Fibroblast of the aortic adventitia (primary cell): ENCODE measurements at places on chromosomes 13 and 19.

DNA sequence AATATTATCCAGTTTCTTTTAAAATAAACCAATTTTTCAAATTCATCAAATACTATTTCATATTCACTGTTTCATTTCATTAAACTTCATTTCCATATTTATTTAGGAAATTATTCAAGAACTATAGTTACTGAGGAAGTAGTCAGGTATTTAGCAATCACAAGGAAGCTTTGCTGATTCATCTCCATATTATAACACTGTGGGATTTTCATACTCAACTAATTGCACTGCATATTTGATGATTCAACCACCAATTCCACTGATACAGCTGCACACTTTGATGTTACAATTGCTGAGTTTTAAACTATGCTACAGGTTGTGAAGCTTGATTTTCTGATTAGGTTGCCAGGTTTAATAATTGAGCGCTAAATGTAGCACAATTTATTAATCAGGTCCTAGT lies 556.8 kb upstream of the SLITRK1 start:
- DNase-seq: peak; percentile 30

DNA sequence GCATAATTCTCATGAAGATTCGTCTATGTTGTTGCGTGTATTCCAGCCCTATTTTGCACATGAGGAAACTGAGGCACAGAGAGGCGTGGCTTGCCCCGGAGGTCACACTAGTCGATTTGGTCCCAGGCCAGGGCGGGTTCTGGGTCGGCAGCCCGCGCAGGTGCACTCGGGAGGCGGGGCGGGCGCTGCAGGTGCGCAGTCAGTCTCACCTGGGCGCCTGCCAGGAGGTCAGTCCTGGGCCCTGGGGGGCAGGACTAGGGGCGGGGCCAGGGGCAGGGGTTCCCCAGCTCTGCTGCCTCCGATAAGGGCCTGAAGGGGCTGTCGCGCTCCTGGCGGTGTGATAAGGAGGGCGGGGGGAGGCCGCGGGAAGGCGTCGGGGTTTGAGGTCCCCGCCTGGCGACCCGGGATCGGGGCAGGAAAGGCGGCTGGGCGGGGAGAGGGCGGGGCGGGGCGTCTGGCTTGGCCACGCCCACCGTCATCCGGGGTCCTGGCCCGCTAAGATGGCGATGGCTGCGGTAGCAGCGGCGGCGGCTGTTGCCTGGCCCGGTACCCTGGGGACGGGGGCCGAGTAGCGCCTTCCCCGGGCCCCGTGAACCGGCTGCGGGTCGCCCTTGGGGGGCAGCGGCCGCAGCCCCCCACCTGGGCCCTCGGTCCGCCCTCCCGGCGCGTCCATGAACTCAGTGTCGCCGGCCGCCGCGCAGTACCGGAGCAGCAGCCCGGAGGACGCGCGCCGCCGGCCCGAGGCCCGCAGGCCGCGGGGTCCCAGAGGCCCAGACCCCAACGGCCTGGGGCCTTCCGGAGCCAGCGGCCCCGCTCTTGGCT lies at the start of gene ATG4D:
ATG4D (plus strand) TSS at position 485 of the 822 bp plus-strand sequence; CDS start at position 672, 187 bp downstream.
- peak; percentile 53 for DNase-seq

GRCh38 chr19:53639471-53639870 lies 7.7 kb downstream of the DPRX start:
- no peak for DNase-seq

GRCh38 chr13:72221276-72221962 lies 354.4 kb upstream of the DACH1 start:
- no peak for DNase-seq

DNA sequence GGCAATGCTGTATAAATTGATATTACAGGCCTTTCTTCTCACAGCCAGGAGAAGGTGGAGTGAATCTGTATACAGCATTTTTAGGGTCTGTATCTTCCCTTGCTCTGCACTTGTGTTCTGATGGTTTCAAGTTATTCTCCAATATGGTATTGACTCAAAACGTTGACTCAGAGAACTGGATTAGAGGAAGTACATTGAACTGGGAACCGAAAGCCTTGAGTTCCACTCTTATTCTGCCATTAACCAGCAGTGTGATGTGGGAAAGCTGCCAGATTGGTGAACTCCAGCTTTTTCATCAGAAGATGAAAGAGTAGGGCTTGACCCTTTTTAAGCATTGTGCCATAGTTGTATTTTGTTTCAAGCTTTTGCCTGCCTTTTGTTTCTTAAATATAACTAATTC lies 167.7 kb downstream of the SPRY2 start:
- DNase-seq: no peak

DNA sequence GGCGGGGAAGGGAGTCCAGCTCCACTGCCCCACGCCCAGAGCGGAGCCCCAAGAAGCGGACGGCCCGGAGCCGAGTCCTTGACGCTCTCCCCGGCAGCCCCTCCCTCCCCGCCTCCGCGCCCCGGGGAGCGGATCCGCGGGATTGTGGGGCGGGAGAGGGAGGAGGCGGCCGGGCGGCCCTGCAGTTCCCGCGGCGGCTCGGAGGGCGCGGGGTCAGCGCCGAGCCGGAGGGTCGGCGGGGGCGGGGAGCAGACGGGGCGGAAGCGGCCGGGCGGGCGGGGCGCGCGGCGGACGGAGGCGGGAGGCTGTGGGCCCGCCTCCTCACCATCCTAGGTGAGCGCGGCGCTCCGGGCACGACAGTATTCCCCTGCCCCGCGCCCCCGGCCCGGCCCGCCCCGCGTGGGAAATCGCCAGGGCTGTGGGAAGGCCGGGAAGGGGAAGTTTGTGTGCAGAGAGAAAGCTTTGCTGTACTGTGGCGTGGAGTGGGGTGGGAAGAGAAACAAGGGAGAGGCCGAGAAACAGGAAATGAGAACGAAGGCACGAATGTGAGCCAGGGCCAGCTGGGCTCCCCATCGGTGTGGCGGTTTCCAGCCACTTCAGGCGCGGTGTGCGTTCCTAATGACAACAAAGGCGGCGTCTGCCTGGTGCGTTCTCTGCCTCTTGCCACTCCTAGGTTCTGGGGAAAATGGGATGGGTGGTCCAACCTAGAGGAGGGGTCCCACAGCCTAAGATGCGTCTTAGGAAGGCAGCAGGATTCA lies 1.3 kb upstream of the KLF12 start:
- DNase-seq: peak; percentile 58

- DNase-seq: no peak
These were observed 46.1 kb downstream of the ANKRD10 start for GRCh38 chr13:110868720-110869119.

GRCh38 chr13:110866491-110867170 lies 48.2 kb downstream of the ANKRD10 start:
- DNase-seq: no peak

GRCh38 chr13:94053986-94054593 lies 425.4 kb downstream of the DCT start:
- DNase-seq: no peak

- DNase-seq: no peak
These were observed 19.4 kb downstream of the GJA3 start for GRCh38 chr13:20141238-20142022.

DNA sequence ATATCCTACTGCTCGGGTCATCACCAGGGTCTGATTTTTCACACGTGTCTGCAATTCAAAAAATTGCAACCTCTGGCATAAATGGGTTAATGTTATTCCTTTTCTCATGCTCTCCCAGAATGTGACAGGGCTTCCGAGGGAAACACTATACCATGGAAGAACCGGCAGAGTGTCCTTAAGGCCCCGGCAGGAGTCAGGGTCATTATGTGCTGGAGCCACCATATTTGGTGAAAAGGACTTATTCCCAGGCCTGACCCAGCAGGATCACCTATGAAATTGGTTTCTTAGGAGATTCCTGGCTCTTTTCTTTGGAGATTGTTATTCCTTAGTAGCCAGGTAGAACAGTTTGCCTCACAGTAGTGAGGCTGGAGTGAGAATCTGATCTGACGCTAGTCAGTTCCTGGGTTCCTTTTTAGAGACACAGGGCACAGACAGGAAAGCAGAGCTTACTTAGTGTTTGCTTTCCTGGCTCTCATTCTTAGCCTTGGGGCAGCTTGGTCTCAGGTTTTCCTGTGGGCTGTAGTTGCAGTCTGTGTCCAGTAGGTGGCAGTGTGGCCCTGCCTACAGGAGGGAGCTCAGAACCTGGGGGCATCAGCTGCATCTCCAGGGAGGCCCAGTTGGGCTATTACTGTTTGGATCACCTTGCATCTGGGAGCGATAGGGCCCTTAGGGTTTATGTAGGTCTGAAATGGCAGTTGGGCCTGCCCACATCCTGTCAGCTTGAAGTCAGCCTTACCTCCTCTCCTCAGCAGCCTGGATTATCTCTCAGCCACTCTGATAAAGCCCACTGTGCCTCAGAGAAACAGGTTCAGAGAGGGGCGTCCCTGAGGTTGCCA lies 12.4 kb downstream of the SNRNP70 start:
- DNase-seq: peak; percentile 80

DNA sequence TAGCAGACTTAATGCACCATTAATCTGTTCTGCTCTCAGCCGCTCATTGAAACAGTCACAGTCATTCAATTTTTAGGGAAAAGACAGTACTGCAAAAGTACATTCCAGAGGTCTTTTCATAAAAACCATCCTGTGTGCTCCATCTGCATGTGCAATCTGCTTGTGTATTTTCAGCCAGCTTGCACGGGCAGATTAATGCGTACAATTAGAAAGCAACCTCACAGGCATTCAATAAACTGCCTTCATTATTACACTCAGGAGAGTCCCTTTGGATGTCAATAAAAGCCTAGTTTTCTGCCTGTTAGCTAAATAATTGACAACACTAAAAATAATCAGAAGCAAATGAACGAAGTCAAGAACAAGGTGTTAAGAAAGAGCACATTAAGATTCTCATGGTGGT lies 41.9 kb downstream of the EPSTI1 start:
- no peak for DNase-seq

- no peak for DNase-seq
These were observed 479.1 kb downstream of the OLFM4 start for GRCh38 chr13:53507741-53508140.

DNA sequence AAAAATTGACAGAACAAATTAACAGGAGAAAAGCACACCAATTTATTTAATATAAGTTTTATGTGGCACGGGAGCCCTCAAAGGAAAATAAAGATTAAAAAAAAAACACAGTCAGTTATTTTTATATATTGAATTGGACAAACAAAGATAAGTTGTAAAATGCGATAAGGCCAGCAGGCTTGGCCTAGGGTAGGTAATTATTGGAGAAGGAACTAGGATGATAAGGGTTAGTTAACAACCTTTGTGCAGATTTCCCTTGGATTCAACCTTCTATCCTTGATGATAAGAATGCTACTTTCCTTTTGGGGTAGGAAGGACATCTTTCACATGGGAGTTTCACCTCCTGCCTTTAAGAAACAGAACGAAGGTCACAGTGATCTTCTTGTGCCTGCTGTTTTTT lies 252.8 kb downstream of the SHISA2 start:
- no peak for DNase-seq

DNA sequence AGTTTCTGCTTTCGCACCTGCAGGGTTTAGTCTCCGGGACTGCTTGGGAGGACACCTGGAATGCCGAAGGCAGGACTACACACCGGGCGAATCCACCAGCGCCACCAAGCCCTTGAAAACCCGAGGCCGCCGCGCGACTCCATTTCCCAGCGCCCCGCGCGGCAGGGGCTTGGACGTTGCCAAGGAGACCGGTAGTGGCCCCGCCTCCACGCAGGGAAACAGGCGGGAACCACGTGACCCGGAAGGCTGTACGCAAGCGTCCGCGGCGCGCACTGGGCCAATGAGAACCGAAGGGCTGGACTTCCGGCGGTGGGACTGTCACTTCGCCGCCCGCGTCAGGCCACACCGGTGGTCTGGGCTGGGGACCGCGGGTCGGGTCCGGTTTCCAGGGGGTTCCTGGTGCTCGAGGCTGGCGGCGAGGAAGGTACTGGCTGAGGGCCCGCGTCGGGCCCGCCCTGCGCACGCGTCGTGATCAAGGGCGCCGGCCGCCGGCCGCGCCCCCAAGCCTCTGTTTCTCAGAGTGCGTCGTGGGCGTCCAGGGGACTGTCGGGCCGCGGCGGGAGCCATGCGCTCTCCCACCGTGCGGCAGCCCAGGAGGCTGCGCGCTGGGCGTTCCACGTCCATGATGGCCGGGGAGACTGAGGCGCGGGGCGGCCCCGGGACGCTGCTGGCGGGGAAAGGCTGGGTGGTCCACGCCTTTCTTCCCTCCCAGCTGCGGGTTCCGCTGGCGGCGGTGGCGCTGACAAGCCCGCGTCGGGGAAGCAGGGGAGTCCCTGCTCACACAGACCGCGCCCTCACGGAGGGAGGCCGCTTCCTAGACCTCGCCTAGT lies at the start of gene ZNF324:
ZNF324 (plus strand) TSS at position 321 of the 830 bp plus-strand sequence. CDS start 2,106 bp downstream, outside the sequence.
- DNase-seq: peak; percentile 93

DNA sequence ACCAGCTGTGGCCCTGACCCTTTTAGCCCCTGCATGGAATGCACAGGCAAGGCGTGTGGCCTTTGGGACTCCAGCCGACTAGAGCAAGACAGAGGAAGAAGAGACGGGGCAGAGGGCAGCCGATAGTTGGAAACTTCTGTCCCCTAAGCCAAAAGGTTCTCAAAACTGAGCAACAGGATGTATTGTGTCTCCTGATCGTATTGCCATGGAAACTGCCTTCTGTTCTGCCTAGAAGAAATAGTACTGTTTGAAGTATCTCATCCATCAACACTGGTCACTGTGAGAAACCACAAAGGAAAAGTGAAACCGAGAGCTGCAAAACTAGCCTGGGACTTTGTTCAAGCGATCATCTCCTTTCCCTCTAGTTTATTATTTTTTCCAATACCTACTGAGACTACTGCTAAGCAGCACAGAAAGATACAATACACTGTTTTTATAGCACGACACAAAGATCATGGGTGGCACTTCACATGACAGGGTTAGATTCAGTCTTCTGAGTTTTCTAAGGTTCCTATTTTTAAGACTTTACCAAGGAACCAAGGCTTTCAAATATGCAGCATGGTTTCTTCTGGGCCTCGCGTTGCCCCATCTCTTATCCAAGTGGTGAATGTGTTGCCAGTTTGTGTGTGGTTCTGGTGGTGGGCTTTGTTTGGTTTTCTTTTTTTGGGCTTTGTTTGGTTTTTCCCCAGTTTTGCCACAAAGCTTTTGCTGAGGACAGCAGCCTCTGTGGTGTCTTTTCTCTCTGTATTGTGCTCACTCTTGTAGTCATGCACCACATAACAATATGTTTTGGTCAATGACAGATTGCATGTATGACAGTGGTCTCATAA lies 49.3 kb upstream of the GPR183 start:
- peak; percentile 72 for DNase-seq

DNA sequence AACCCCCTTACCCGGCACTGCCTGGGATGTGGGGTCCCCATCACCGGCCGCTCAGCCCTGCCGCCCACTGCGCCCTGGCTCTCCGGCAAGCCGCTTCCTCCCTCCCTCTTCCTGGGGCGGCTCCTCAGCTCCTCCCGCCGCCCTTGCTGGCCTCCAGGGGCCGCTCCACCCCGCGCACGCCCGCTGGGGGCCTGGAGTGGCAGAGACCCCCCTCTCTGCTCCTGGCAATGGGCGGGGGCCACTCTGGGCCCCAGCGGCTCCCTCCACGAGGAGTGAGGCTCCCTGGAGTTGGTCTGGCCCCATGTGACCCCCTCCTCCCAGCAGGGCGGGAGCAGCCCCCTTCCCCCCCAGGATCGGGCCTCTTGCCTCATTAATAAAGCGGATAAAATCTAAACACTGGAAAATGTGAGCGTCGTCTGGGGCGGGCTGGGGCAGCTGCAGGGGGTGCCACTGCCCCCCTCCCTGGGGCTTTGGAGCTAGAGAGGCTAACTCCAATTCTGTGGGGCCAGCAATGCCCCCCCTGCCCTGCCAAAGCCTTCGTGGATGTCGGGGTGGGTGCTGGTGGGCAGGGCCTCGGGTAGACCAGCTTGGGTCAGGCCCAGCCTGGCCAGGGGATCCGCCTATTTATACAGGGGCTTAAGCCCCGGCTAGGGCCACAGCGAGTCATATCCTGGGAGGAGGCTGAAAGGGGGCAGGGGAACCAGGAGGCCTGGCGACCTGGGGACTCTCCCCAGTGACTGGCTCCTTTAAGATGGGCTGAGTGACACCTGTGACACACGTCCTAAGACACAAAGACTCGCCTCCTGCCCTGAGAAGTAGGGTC lies at the start of gene PTGER1:
PTGER1 (minus strand) TSS at position 104 of the 823 bp plus-strand sequence. CDS start 1,034 bp downstream, outside the sequence.
- DNase-seq: peak; percentile 25
